OCI-M1 (cell line): ENCODE measurements at places on chromosomes 6 and 20.

- DNase-seq, result peak; percentile 18
These were observed 51.3 kb upstream of the ARMC2 start for GRCh38 chr6:108796875-108797274.

- no peak for DNase-seq
These were observed 18.7 kb downstream of the LEMD2 start for GRCh38 chr6:33770124-33770832.

GRCh38 chr6:145012039-145012662 is 723.2 kb downstream of the EPM2A start:
- no peak for DNase-seq

GRCh38 chr6:3997177-3997770 is 81.7 kb downstream of the FAM217A start:
- no peak for DNase-seq

- DNase-seq, result no peak
These were observed 409.9 kb downstream of the LAMA2 start for GRCh38 chr6:129292836-129293235.

DNA sequence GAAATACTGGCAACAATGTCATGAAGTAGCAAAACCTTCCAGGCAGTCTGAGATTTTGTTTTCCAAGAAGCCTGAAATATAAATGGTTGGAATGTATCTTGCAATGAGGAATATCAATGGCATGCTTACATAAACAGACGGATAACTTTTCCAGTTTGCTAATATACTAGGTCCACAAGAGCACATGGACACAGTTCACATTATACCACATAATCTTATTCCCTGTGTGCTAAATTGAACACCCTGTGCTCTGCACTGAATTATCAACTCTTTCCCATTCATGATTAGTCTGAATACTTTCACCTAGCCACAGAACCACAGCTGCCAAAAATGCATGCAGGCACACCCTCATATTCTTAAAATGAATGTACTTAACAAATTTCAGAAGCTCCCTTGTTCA is 274.3 kb downstream of the COL12A1 start:
- no peak for DNase-seq

DNA sequence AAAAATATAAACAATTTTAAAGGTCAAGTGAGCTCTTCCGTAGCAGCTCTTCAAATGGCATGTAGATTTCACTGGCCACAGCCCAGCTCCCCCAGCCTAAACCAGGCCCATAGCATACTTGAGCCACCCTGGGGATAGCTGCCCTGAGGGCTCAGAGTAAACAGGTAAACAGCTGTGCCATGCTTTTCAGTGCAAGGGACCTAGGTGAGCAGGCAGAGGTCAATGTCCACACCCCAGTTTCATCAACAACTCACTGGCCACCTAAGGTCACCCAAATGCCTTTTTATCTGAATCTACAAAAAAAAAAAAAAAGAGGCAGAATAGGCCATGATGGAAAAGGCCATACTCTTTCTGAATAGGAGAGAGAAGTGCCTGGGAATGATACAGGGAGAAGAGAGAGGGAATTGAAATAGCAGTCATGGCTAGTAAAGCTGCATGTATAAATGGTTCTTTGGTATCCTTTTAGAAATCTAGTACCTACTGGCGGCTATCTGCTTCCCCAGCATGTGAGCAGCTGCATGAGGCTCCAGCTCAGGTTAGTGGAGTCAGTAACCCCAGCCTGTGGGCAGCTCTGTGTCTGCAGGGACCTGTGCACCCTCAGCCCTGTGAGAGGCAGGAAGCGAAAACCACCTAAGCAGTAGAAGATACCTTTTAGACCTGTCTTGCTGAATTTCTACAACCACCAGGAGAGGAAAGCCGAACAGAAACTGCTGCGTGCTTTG is 77.0 kb downstream of the FOXA2 start:
- no peak for DNase-seq

- peak; percentile 81 for DNase-seq
These were observed 39.7 kb upstream of the TULP1 start for GRCh38 chr6:35552285-35552917.

- DNase-seq, result no peak
These were observed 572.0 kb downstream of the KIF16B start for GRCh38 chr20:16001286-16001685.

- DNase-seq, result no peak
These were observed 50.4 kb downstream of the NOL4L start for GRCh38 chr20:32534661-32535240.

DNA sequence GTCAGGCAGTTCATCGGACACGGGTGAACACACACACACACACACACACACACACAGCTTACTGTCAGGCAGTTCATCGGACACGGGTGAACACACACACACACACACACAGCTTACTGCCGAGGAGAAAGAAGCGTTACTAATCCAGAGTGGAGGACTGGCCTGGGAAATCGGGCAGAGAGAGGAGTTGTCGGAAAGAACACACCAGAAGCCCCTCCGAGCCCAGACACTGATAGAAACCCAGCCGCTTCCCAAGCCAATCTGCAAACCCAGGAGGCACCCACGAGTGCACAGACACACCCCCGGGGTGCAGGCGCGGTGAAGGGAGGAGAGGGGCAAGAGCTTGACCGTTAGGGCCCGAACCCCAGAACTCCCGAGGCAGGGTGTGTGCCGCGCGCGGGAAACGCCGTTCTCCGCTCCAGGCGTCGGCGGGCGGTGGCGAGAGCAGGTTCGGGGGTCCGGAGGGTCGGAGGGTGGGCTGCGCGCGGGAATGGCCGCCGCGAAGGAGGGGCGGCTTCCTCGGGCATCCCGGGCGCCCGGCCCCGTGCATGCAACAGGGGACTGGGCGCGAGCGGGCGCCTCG is 636 bp downstream of the ELOVL2 start:
- no peak for DNase-seq

- no peak for DNase-seq
These were observed 8.9 kb downstream of the HTR1B start for GRCh38 chr6:77454386-77454785.

DNA sequence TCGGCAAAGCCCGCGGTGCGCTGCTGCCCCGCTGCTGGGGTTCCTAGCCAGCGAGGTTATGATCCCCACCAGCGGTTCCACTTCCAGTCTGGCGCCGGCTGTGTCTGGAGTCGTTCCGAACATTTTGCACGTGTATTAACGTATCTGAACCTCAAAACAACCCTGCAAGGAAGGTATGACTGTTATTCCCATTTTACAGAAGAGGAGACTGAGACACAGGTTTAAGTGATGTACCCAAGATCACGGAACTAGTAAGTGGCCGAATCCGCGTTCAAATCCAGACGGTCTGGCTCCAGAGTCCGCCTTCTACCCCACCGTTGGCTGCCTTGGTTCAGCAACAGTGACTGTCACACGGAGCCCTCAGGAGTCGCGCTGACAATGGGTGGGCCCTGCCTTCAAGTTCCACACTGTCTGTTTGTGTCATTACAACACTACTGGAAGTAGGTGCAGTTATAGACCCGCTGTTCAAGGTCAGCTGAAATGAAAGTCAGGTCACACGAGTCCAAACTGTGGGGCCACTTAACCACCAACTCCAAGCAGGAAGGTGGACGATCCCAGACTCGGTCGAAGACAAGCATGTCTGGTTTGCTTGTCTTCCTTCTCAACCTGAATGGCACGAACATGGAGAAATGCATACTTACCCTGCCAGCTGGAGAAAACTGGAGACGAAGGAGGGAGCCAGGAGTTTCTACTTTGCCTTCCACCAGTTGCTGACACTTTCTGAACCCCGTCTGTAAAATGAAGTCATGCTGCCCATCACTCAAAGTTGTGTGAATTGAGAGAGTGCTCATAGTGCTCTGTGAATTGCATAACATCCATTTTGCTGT is 803 bp upstream of the SRXN1 start:
- no peak for DNase-seq

GRCh38 chr6:52724406-52725121 is 38.7 kb downstream of the GSTA2 start:
- DNase-seq, result peak; percentile 87

DNA sequence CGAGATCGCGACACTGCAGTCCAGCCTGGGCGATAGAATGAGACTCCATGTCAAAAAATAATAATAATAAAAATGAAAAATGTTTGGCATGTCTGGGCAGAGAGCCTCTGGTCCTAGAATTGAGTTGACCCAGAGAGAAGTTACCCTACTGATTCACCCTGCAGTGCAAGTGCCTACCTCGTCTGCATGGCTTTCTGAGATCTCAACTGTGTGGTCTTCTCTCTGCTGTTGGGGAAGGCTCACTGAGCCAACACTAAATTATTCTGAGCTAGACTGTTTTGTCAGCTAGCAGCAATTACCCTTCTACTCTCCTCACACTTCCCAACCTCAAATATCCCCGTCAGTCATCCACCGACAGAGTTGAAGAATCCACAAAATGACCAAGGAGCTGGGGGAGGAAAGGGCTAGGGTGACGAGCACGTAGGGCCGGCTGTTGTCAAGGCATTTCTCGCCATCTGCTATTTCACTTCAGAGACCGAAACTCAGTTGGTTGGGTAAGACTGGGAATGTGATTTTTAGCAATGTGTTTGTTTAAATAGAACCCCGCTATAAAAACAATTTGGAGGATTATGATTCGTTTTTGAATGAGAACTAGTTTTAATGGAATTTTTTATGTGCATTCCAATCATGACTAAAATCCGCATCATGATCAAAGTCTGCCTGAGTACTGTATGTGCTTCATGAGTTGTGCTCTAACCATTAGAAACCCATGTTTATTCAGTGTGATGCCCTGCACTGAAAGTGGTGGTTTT is 9.4 kb downstream of the MAS1 start:
- no peak for DNase-seq

DNA sequence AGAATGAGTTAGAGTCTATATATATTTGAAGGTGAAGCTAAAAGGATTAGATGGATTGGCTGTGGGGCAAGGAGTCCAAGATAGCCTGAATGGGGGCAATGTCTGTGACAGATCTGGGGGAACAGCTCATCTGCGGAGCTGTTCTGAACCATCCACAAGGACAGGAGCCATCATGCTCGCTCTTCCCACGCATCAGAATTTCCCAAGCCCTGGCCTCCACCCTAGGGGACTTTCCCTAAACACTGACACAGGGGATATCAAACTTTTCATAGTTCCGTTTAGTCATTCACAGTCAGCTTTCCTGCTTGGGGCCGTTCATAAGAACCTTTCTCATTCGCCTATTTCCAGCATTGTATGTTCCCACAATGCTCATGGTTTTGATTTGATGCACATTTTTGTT is 37.6 kb upstream of the CCN6 start:
- no peak for DNase-seq

GRCh38 chr6:90136176-90136575 is 160.5 kb downstream of the BACH2 start:
- no peak for DNase-seq

DNA sequence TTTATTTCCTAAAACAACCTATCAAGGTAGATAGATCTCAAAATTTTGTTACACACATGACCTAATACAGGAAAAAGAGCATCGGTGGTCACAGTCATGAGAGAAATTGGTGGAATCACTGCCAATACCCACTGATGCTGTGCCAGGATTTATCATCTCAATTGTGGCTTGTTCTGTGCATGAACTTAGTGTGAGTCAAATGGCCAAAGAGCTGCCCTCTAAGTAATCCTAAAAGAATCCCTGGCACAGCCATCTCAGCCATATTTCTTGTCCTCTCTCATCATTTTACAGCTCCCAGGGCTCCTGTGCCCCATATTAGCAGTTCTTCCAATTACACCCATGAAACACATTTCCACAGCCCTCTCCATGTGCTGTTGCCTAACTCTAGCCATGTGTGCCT is 6.1 kb downstream of the GSTA5 start:
- no peak for DNase-seq

GRCh38 chr6:74671558-74672025 is 534.3 kb downstream of the COL12A1 start:
- no peak for DNase-seq

DNA sequence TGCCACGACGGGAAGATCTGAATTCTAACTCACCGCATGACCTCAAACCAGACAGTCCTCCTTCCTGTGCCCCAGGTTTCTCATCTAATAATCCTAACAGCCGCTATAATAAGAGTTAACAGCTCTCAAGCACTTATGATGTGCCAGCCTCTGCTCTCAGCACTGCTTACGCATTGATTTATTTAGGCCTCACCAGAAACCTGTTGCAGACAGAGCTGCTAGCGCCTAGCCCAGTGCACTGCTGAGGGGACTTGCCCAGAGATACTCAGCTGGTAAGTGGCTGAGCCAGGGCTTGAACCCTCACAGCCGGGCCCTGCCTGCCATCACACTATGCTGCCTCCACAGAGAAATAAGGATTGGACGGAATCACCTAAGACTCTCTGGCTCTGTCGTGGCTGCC is 37.7 kb downstream of the GRM4 start:
- DNase-seq, result no peak

- DNase-seq, result no peak
These were observed 31.7 kb downstream of the AGPAT4 start for GRCh38 chr6:161242113-161242512.

- DNase-seq, result no peak
These were observed 122.0 kb downstream of the GMPR start for GRCh38 chr6:16360365-16360764.

DNA sequence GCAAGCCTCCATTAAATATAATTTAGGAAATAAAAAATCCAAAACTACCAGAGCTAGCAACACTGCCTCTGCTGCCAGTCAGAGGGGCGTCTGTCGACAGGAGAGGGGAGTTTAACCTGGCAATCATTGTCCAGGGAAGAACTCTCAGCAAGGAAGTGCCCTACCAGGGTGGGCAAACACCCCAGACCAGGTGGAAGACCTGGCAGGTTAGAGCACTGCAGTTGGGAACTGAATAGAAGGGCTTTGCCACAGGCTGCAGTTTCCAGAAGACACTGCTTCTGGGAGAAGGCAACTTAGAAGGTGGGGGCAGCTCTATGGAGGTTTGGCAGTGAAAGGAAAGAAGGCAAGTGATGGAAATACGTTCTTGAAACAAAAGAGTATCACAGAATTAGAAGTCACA is 11.5 kb downstream of the NAPB start:
- no peak for DNase-seq

- DNase-seq, result no peak
These were observed 160.4 kb upstream of the SLC22A16 start for GRCh38 chr6:110636781-110637180.

GRCh38 chr20:44885392-44886265 is at the start of gene YWHAB:
Gene YWHAB, plus strand, starts transcription at chr20:44885705. Its CDS starts 15,829 bp downstream, at chr20:44901534.
- peak; percentile 98 for DNase-seq

DNA sequence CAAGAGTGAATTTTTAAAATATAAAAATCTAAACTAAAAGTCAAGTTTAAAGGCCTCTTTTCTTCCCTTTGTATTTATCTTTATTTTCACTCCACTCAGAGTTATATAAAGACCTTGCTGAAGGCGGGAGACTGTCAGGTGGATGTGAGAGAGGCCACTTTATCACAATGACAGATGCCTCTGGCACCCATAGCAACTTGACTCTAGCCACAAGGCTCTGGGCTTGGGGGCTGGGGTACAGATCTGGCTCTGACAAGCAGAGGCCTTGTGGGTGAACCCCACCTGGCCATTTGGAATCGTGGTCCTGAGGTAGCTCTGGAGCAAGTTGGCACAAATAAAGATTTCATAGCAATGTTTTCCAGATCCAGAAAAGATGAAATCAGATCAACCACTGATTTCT is 417.2 kb downstream of the RFPL4B start:
- no peak for DNase-seq
